GM12878 (cell line): ENCODE measurements at places on chromosomes 7 and 10.

- DNase-seq, result no peak
Observed at GRCh38 chr10:3014968-3015367, 52.4 kb upstream of the PFKP start.

DNA sequence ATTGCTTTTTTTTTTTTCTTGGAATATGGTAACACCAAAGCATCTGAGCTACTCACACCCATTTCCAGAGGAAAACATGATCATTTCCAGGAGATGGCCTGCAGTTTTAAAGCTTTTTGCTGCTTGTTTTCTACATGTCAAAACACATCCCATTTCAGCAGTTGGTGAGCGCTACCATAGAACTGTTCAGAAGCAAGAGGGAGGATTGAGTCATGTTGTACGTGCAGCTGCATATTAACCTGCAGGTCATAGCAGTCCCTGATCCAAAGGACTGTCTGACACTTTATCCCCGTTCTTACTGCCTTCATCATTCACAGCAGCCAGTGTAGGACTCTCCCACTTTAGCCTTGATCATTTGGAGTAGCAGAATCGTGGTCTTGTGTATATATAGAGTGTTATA is 124.6 kb downstream of the AUTS2 start:
- no peak for DNase-seq

DNA sequence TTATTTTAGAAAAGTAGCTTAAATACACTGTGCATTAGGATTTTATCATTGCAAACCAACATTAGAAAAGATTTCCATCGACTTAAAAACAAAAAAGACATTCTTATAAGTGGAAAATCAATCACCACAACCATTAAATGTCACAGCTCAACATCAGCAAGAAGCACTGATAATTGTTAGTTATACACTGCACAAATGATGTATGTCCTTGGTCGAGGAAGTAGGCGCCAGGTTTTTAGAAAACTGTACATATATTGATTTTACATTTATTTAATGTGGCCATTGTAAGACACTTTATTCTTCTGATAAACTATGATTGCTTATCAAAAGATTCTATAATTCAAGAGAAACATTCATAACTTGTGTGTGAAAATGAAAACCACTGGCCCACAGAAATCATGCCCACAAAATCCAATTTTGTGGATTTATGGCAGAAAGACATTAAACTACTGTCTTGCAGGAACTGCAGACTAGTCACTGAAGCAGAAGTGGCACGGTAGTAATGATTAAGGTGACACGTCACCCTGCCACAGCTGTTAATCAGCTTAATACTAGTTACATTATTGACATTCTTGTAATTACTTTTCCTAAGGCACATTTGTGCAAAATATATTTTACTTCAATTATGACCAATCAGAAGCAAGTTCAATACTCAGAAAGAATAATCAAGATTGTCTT is 79.4 kb downstream of the VPS41 start:
- DNase-seq, result no peak

DNA sequence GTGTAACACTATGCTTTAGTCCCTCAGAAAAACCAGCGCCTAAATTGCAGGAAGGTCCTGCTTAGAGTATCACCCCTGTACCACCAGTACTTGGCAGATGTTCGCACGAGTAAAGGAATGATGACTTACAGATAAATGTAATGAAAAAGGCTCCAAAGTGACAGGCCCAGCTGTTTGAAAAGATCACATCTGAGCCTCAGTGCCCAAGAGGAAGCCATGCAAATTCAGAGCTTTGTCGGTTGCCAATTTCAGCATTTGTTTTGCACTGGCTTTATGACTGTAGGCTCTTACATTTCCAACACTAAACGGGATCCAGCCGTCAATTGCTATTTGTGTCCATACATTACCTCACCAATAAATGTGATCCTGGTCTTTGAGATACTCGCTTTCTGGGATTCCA is 60.6 kb upstream of the GAD2 start:
- DNase-seq, result no peak

- DNase-seq, result no peak
Observed at GRCh38 chr7:69908454-69908853, 310.2 kb downstream of the AUTS2 start.
